ENCODE measurements at places on chromosomes 6 and 20.

DNA sequence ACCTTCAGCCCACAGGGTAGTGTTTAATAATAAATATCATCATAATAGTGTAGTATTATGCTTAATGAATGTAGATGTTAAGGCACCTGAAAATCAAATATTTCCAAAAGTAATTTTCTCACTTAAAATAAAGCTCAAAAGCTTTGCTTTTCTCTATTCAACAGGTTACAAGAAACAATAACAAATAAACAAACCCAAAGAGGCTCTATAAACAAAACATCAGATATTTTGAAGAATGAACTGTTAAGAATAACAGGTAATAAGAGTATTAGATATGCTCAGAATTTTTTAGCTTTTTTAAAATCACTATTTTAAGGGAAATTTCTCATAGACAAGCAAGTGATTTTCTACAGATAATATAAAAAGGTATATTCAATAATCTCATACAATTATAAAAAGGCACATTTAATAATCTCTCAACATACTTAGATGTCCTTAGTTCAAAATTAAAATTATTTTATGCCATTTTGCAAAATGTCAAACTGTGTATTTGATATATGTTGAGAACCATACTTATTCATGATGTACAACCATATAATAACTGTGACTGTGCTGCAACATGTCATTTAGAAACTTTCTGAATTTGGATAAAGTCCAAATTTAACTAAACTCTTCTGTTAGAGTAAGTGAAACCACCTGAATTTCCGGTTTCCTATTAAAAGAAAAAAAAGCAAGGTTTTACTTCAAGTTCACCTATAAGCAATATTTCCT is 35.8 kb downstream of the PHIP start:
- DNase-seq: no peak

DNA sequence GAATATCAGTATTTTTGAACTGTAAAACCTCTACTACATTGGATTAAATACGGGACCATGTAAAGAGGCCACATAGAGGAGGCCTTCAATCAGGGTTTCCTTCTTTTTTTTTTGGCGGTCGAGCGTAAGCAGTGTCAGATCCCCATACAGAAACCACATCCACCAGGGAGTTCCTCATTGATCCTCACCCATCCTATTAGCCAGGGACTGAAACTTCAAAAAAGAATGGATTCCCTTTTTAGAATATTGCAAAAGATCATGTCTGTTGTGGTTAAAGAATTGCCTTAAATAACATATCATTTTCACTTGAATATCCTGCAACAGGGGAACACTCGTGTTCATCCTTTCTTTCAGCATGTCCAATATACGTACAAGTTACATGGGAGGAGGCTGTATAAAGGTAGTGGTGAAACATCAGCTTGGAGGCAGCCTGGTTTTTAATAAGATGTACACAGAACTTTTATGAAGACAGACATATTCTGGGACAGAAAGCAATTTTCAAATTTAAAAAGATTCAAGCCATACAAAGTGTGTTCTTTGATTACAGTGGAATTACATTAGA is 96.1 kb downstream of the PPP1R14C start:
- DNase-seq: no peak

GRCh38 chr6:105051941-105052471 is 95.1 kb downstream of the LIN28B start:
- no peak for DNase-seq

GRCh38 chr6:80623066-80623815 is 516.8 kb downstream of the BCKDHB start:
- DNase-seq: no peak

GRCh38 chr6:901696-902460 is 208.9 kb upstream of the EXOC2 start:
- DNase-seq: no peak

DNA sequence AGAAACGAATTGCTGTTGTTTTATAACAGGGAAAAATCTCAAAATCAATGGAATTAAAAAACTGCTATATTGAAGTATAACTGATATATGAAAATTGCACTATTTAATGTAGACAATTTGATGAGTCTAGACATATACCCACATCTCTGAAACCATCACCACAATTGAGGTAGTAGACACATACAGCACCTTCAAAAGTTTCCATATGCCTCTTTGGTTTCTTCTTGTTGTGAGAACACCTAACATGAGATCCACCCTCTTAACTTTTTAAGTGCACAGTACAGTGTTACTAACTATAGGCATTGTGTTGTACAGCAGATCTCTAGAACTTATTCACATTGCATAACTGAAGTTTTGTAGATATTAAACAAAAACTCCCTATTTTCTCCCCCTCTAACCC is 14.0 kb upstream of the SLC17A5 start:
- no peak for DNase-seq

- no peak for DNase-seq
Observed at GRCh38 chr6:154297210-154297609, 59.4 kb downstream of the IPCEF1 start.

GRCh38 chr6:49406250-49406970 is 56.6 kb downstream of the MMUT start:
- no peak for DNase-seq

GRCh38 chr20:60096166-60096565 is 137.9 kb downstream of the CDH26 start:
- DNase-seq: no peak

DNA sequence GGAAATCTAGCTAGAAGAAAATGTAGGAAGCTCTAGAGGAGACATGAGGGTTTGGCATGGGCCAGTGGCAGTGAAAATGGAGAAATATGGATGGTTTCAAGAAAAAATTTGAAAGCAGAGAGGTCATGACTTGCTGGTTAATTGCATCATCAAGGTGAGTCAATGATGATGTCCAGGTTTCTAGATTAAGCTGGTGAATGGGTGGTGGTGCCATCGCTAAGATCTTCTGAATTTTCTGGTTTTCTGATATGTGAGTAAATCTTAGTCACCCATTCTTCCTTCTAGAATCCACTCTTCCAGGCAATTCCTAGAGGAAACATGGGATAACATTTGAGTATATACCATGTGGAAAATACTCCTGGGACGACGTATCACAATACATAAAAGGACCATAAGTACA is 25.0 kb downstream of the SH3BGRL2 start:
- DNase-seq: no peak

GRCh38 chr20:4052554-4052953 is 37.2 kb upstream of the RNF24 start:
- no peak for DNase-seq

- no peak for DNase-seq
Observed at GRCh38 chr20:2874456-2874855, 1.2 kb downstream of the PTPRA start.

DNA sequence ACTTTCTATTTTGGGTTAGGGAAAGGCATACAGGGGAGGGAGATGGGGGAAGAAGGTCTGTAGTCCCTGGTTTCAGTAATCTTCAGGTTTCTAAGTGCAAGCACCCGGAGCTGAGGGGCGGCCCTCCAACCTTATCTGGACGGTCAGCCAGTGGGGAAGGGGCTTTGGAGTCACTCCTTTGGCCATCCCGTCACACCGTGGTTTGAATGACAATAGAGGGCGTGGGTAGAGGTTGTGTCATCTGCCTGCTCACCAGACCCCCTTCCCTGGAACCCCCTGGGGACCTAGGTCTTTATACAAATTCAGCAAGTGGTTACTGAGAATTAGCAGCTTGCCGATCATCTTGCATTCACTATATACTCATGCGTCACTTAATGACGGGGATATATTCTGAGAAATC is 29.1 kb downstream of the STK35 start:
- DNase-seq: no peak

DNA sequence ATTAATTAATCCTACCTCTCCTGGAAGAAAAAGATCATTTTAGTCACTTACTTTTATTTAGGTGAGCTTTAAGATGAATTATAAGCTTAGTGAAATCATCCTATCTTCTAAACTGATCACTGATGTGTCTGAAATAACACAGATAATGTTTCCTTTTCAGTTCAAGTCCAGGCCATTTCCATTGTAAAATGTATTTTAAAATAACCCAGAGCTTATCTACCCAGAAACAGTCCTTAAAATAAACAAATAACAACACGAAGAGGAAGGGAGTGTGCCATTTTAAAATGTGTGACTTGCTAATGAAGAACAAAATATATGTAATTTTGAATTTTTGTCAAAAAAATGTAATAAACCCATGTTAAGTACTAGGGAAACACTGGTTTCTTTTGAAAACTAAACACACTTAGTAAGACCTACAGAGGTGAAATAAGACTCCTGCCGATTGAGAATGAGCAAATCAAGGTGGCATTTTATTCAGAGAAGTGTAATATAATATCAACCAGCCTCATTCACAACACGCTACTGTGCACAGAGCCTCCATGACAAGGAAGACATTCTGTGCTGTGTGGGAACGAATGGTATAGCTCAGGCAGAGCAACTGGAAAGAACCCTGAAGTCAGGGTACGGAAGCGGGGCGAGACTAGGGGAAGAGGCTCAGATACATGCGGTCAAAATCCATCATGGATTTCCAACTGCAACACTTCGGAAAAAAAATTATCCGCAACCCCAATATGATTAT is 7.7 kb downstream of the LRP11 start:
- DNase-seq: no peak

GRCh38 chr20:46027245-46027853 is 1.7 kb upstream of the SLC12A5 start:
- DNase-seq: no peak

DNA sequence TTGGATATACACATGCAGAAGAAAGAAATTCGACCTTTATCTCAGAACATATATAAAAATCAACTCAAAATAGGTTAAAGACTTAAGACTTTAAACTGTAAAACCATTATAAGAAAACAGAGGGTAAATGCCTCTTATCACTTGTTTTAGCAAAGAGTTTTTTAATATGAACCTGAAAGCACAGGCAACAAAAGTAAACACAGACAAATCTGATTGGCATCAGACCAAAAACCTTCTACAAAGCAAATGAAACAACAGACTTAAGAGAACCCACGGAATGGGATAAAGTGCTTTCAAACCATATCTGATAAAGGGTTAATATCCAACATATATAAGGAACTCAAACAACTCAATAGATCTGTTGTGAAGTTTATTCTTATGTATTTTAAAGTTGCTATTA is 309.9 kb upstream of the OPRM1 start:
- no peak for DNase-seq

GRCh38 chr6:156839591-156840001 is 62.4 kb downstream of the ARID1B start:
- no peak for DNase-seq

DNA sequence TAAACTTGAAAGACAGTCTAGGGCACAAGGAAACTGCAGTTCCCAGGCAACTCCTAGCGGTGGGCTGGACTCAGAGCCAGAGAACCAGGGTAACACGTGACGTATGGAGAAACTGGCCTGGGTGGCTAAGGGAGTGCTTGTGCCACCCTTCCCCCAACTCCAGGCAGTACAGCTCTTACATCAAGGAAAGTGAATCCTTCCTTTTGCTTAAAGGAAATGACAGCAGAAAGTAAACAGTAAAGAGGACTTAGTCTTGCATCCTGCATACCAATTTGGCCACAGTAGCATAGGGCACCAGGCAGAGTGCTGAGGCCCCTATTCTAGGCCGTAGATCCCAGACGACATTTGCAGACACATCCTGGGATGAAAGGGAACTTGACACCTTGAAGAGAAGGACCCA is 322.8 kb downstream of the CD109 start:
- no peak for DNase-seq

DNA sequence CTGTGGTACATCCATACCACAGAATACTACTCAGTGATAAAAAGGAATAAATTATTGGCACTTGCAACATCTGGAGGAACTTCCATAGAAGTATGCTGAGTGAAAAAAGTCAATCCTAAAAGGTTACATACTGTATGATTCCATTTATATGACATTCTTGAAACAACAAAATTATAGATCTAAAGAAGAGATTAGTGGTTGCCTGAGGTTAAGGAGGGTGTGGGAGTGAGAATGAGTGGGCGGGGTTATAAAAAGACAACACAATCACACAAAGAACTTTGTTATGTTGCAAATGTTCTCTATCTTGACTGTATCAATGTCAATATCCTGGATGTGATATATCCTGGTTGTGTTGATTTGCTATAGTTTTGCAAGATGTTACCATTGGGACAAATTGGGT is 21.2 kb downstream of the SNRPB start:
- DNase-seq: no peak

DNA sequence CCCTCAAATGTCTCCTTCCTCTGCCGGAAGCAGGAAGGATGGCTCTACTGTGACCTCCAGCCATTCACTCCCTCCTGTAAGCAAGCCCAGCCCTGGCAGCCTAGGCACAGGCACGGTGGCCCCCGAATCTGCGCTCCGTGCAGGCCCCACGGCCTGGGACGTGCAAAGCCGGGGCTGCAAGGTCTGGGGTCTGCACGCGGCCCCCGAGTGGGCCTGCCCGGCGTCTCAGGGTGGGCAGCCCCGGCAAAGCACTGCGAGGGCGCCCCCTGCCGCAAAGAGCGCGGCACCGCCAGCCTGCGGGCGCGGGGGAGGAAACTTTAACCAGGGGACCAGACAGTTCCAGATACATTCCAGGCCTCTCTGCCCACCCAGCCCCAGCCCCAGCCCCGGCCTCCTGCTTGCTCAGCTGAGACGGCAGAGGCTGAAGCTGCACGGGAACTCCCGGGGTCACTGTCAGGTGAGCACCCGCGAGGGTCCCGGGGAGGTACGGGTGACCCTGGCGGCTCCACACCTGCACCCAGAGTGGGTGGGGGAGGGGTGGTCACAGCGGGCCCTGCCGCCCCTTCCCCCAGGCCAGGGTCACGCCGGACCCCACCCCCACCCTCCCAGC is 98.8 kb downstream of the ASXL1 start:
- no peak for DNase-seq

- DNase-seq: no peak
Observed at GRCh38 chr6:82208913-82209312, 38.6 kb downstream of the IBTK start.

- DNase-seq: no peak
Observed at GRCh38 chr20:58144096-58144495, 84.4 kb downstream of the ANKRD60 start.

- DNase-seq: no peak
Observed at GRCh38 chr6:166743406-166744222, 116.6 kb upstream of the RPS6KA2 start.

GRCh38 chr6:154257067-154257466 is 99.5 kb downstream of the IPCEF1 start:
- no peak for DNase-seq

DNA sequence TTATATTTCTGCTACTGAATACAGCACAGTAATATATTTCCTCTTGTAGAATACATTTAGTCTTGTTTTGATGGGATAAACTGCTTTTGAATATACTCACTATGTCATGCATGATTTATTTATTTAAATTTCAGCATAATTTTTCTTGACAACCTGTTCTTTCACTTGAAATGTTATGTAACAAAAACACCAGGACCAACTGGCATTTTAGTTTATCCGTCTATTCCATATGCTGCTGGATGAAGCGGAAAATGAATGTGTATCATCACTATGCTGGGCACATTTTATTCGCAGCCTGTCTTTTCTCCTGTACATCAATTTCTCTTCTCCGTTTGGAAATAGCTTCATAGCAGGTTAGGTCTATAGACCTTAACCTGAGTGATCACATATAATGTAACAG is 206.8 kb upstream of the PLCB4 start:
- no peak for DNase-seq

- DNase-seq: no peak
Observed at GRCh38 chr6:144418959-144419545, 133.9 kb downstream of the UTRN start.

Measured in stimulated activated CD4-positive, alpha-beta T cell treated with anti-CD3 and anti-CD28 coated beads, Interleukin-4, amount 100 ng/mL, for 48 hours (primary cell).